ENCODE measurements at places on chromosomes 11 and 22. TPM values are rescaled to one million over a fixed set of nuclear protein-coding genes. Genes with fewer than 3 reads are reported as not detected.

Gene MS4A5
- total RNA-seq: not detected

Gene OSBP2
- 2.4 TPM for total RNA-seq

Gene CARD18
- total RNA-seq: not detected

Gene UPB1
- total RNA-seq: not detected

Gene OR5B21
- total RNA-seq: 0.31 TPM

Gene MPEG1
- total RNA-seq: not detected

Gene ZFPL1
- 29.0 TPM for total RNA-seq

Gene OR8B3
- total RNA-seq: not detected

Gene SLC22A6
- total RNA-seq: not detected

Gene MAPK8IP1
- 1.7 TPM for total RNA-seq

Gene MGAT3
- total RNA-seq: not detected

Gene CRACR2B
- total RNA-seq: not detected

Gene ANGPTL5
- not detected for total RNA-seq

Gene APOBEC3B
- total RNA-seq: 2.9 TPM

Gene CDC42BPG
- 0.31 TPM for total RNA-seq

Gene TMEM225
- not detected for total RNA-seq

Gene APOBEC3A
- total RNA-seq: not detected

Gene OLFML1
- under 0.01 TPM for total RNA-seq

Gene TMEM191B
- 0.33 TPM for total RNA-seq

Gene EHF
- total RNA-seq: under 0.01 TPM

All from melanocyte of skin (primary cell).